ENCODE measurements at places on chromosomes 6 and 20. TPM values are rescaled to one million over a fixed set of nuclear protein-coding genes. Genes with fewer than 3 reads are reported as not detected.

- no peak for DNase-seq
- H3K36me3 ChIP-seq, result no peaks in the 10 kb centered on the region
- peaks cover 3% of the 10 kb centered on the region for H3K27me3 ChIP-seq
- H3K4me1 ChIP-seq, result peaks cover 3% of the 10 kb centered on the region
- no peak overlapping the region for H3K27ac ChIP-seq
Measured at GRCh38 chr20:41632896-41633295, 14.7 kb upstream of the CHD6 start.

- DNase-seq, result no peak
- H3K27me3 ChIP-seq, result no peaks in the 10 kb centered on the region
- H3K27ac ChIP-seq, result no peak overlapping the region
Measured at GRCh38 chr6:161091151-161091550, 99.6 kb downstream of the MAP3K4 start.

DNA sequence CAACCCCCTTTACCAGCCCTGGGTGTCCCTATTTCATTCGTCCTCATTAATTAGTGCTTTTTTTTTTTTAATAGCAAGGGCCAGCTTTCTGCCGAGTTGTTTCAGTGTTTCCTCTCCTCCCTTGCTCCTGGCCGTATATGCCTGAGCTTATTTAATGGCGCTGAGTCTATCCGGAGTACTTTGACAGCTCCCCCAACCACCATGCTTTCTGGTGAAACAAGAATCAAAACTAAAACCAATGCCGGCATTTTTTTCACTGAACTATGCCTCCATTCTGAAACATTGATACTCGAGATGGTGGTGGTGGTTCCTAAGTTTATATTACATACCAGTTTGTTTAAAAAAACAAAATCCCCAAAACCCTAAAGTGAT, 1.2 kb downstream of the DCBLD1 start:
- H3K4me1 ChIP-seq, result peaks cover 14% of the 10 kb centered on the region
- no peaks in the 10 kb centered on the region for H3K36me3 ChIP-seq
- DNase-seq, result no peak
- H3K27me3 ChIP-seq, result peaks cover 37% of the 10 kb centered on the region

DNA sequence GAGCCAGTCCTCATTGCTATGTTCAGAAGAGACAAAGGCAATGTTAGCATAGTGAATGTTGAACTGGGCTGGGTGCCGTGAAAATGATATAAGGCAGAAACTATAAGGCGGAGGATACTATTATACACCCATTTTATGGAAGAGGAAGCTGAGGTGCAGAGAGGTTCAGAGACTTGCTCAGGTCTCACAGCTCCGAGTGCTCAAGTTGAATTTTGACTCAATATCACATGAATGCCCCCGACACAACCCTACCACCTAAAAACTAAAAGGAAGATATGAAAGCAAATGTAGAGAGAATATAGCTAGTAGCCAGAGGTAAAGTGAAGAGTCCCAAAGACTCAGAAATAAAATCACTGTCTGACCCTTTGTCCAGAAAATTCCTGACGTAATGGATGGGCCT, 56.7 kb downstream of the PPP1R16B start:
- H3K4me1 ChIP-seq, result peaks cover 57% of the 10 kb centered on the region
- H3K27me3 ChIP-seq, result no peaks in the 10 kb centered on the region
- H3K4me3 ChIP-seq, result peak overlapping the region; percentile 5
- H3K27ac ChIP-seq, result peak overlapping the region; percentile 84
- DNase-seq, result no peak

- peaks cover 3% of the 10 kb centered on the region for H3K36me3 ChIP-seq
- no peaks in the 10 kb centered on the region for H3K27me3 ChIP-seq
- peak overlapping the region; percentile 81 for H3K4me3 ChIP-seq
- DNase-seq, result peak; percentile 38
- peaks cover 67% of the 10 kb centered on the region for H3K4me1 ChIP-seq
Measured at GRCh38 chr6:149032599-149033405, 284.7 kb upstream of the TAB2 start.

- H3K27me3 ChIP-seq, result peaks cover 18% of the 10 kb centered on the region
- no peak for DNase-seq
- H3K36me3 ChIP-seq, result no peaks in the 10 kb centered on the region
- no peak overlapping the region for H3K27ac ChIP-seq
- peaks cover 9% of the 10 kb centered on the region for H3K4me1 ChIP-seq
Measured at GRCh38 chr20:5931411-5931810, 18.9 kb downstream of the TRMT6 start.

DNA sequence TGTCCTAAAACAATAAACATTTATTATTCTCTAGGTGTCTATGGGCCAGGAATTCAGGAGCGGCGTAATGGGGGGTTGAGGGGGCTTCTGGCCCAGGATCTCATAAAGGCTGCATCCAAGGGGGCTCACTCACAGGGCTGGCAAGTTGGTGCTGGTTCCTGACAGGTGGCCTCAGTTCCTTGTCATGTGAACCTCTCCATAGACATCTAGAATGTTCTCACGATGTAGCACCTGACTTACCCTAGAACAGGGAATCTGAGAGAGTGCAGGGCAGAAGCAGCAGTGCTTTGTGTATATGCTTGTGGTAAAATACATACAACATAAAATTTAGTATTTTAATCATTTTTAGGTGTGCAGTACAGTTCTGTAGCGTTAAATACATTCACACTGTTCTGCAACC, 57.1 kb downstream of the PHF20 start:
- H3K27ac ChIP-seq, result no peak overlapping the region
- DNase-seq, result no peak
- no peak overlapping the region for H3K4me3 ChIP-seq
- no peaks in the 10 kb centered on the region for H3K27me3 ChIP-seq
- peaks cover 36% of the 10 kb centered on the region for H3K36me3 ChIP-seq

- no peak overlapping the region for H3K4me3 ChIP-seq
- peaks cover 2% of the 10 kb centered on the region for H3K4me1 ChIP-seq
- no peaks in the 10 kb centered on the region for H3K27me3 ChIP-seq
- H3K36me3 ChIP-seq, result peaks cover 11% of the 10 kb centered on the region
Measured at GRCh38 chr6:18132346-18132745, 9.9 kb upstream of the NHLRC1 start.

GRCh38 chr6:129860908-129861665, at the start of gene TMEM244:
TSS of gene TMEM244 (minus strand) at chr6:129861315. CDS start at chr6:129861188, 127 bp downstream.
- peak within 1 kb of the TSS; percentile 31 for H3K27ac ChIP-seq
- peak within 1 kb of the TSS; percentile 45 for H3K4me3 ChIP-seq
- H3K36me3 ChIP-seq, result no peaks in the 10 kb centered on the region
- no peak for DNase-seq
- H3K4me1 ChIP-seq, result peaks cover 11% of the 10 kb centered on the region

- no peak overlapping the region for H3K27ac ChIP-seq
- H3K36me3 ChIP-seq, result no peaks in the 10 kb centered on the region
- H3K27me3 ChIP-seq, result peaks cover 4% of the 10 kb centered on the region
- no peak overlapping the region for H3K4me3 ChIP-seq
Measured at GRCh38 chr6:142345261-142345660, 43.5 kb downstream of the ADGRG6 start.

DNA sequence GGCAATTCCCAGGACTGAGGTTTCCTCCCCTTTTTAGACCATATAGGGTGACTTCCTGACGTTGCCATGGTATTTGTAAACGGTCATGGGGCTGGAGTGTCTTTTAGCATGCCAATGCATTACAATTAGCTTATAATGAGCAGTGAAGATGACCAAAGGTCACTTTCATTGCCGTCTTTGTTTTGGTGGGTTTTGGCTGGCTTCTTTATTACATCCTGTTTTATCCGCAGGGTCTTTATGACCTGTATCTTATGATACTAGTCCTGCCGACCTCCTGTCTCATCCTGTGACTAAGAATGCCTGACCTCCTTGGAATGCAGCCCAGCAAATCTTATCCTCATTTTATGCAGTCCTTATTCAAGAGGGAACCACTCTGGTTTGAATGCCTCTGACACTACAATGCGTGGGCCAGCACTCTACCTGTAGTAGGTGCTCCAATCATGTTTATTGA, 190.1 kb downstream of the KCNQ5 start:
- H3K4me1 ChIP-seq, result peaks cover 25% of the 10 kb centered on the region
- DNase-seq, result no peak
- no peak overlapping the region for H3K4me3 ChIP-seq

GRCh38 chr6:9515633-9516606, 899.0 kb downstream of the TFAP2A start:
- H3K27ac ChIP-seq, result no peak overlapping the region
- H3K36me3 ChIP-seq, result no peaks in the 10 kb centered on the region
- no peak overlapping the region for H3K4me3 ChIP-seq
- no peaks in the 10 kb centered on the region for H3K27me3 ChIP-seq
- DNase-seq, result no peak

DNA sequence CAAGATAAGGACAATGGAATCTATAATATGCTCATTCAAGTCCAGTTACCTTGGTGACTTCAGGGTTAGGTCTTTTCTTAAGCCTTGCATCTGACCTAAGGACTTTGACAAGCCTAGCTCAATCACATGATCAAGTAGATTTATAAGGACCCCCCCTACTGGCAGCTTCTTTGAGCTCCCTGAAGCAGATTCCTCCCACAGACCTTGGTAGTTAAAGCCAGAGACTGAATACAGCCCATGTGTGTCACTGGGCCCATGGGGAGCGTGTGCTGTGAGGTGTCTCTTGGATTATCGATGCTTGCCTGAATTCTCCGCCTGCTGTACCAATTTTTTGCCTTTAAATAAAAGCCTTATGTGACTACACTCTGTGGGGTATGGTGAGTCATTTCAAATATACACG, 372.7 kb upstream of the RGS17 start:
- no peaks in the 10 kb centered on the region for H3K27me3 ChIP-seq
- no peaks in the 10 kb centered on the region for H3K4me1 ChIP-seq
- H3K27ac ChIP-seq, result no peak overlapping the region
- H3K36me3 ChIP-seq, result no peaks in the 10 kb centered on the region

DNA sequence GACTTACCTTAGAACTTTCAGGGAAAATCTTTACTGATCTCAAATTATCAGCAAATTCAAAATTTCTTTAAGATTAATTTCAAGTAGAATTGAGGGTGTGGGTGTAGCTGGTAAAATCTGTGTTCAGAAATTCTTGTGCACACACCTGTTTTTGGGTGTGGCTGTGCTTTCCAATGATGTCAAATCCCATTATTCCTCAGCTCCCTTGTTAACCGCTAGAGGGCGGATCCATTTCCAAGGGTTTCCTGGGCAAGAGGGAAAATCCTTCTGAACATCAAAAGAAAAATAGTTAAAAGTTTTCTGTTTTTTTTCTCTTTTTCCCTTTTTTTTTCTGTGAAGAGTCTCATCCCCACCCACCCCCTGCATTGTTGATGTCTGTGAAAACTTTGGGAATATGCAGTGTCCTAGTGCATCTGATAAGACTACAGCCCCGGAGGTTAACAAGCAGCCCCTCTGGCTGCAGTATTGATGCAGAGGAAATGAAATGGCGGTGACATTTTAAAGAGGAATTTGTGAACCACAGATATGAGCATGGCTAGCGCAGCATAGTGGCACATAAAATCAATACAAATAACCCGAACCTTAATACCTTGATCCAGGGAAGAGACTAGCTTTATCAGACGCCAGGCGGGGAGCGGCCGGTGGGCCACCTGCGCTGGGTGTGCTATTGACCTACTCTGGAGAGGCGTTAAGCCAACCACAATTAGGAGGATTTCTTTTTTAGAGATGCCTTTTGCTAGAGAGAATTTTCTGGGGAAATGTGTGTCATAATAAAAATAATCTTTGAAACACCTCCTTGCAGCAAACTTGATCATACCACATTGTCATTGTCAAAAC, 130.9 kb downstream of the FOXA2 start:
- H3K36me3 ChIP-seq, result no peaks in the 10 kb centered on the region
- no peak overlapping the region for H3K4me3 ChIP-seq
- H3K27ac ChIP-seq, result no peak overlapping the region
- DNase-seq, result no peak
- no peaks in the 10 kb centered on the region for H3K27me3 ChIP-seq
- H3K4me1 ChIP-seq, result no peaks in the 10 kb centered on the region

ENPP5 gene
- not detected for total RNA-seq

CHD6 gene
- total RNA-seq, result 32.5 TPM

HNF4A gene
- total RNA-seq, result not detected

Data from activated T-helper 2 cell treated with anti-CD3 and anti-CD28 coated beads, Interferon-gamma antibody, Interleukin-2, Interleukin-4, amounts not matched to agents 10 μg/mL and 5 μg/mL and 100 μg/mL, durations not matched to agents 14 hours and 24 hours and 36 hours (primary cell).